ENCODE measurements at places on chromosomes 2 and 18.

DNA sequence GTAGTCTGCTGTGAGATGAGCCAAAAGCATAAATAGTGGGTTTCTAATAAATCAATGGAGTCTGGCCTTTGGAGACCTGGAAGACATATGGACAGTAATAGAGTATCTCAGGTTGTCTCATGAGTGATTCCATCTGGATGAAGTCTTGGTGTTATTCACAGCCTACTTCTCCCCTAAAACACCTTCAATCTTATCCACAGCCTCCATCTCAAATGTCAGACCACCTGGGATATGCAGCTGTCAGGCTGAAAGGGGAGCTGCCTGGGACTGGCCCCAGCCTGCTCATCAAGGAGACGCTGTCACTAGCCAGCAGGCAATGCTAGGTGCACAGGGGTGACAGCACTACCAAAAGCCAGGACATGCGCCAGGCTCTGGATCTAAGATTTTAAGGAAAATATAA lies 684.0 kb upstream of the ZEB2 start:
- no peak for DNase-seq

GRCh38 chr2:24231461-24231881 lies 56.6 kb downstream of the FAM228A start:
- DNase-seq, result no peak

- DNase-seq, result no peak
Observed at GRCh38 chr2:217793566-217794132, 209.1 kb downstream of the TNS1 start.

GRCh38 chr2:197871780-197872456 lies 67.5 kb downstream of the PLCL1 start:
- DNase-seq, result peak; percentile 49

DNA sequence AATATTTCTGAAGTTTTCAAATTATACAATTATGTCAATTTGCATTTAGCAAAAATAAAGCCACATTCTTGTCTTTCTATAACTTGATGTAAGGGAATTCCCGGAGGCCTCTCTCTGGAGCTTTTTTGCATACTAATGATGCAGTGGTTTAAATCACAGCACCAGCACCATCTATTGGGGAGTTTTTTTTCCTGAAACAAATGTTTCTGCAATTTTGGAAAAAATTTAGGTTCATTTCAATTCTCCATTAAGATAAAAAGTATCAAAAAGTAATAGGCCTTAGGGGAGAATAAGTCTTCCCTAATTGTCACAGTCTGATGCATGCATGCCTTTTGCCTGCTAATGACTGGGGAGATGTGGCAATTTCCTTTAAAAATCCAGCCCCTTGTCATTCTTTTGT lies 13.5 kb downstream of the CBLN2 start:
- no peak for DNase-seq

- DNase-seq, result no peak
Observed at GRCh38 chr2:168194784-168195522, 52.4 kb downstream of the STK39 start.

- no peak for DNase-seq
Observed at GRCh38 chr2:180823546-180824141, 156.8 kb upstream of the UBE2E3 start.

- no peak for DNase-seq
Observed at GRCh38 chr18:57941841-57942489, 102.1 kb upstream of the NEDD4L start.

DNA sequence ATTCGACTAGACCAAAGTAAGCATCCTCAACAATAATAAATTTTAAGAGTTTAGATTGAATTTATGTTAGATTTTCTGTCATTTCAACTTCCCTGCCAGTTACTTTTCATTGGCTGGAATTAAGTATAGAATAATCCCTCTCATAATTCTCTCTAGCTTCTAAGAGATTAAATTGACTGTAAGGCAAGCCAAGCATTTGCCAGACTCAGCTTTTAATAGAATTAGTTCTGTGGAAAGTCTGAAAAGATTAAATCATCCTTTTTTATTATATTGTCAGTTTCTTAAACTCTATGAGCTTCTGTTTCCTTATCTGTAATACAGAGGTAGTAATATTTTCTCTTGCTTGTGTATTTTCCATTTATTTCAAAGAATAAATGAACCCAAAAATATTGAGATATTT lies 77.9 kb upstream of the ZNF804A start:
- no peak for DNase-seq

DNA sequence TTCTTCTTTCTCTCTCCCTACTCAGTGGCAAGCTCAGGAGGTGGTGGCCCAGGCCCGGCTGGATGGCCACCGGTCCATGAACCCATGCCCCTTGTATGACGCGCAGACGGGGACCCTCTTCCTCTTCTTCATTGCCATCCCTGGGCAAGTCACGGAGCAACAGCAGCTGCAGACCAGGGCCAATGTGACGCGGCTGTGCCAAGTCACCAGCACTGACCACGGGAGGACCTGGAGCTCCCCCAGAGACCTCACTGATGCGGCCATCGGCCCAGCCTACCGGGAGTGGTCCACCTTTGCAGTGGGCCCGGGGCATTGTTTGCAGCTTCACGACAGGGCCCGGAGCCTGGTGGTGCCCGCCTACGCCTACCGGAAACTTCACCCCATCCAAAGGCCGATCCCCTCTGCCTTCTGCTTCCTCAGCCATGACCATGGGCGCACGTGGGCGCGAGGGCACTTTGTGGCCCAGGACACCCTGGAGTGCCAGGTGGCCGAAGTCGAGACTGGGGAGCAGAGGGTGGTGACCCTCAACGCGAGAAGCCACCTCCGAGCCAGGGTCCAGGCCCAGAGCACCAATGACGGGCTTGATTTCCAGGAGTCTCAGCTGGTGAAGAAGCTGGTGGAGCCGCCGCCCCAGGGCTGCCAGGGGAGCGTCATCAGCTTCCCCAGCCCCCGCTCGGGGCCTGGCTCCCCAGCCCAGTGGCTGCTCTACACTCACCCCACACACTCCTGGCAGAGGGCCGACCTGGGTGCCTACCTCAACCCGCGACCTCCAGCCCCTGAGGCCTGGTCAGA lies 1.8 kb downstream of the NEU2 start:
- DNase-seq, result no peak

GRCh38 chr18:69444221-69444620 lies 43.5 kb downstream of the DOK6 start:
- no peak for DNase-seq

GRCh38 chr18:58218117-58218516 lies 174.1 kb downstream of the NEDD4L start:
- no peak for DNase-seq

DNA sequence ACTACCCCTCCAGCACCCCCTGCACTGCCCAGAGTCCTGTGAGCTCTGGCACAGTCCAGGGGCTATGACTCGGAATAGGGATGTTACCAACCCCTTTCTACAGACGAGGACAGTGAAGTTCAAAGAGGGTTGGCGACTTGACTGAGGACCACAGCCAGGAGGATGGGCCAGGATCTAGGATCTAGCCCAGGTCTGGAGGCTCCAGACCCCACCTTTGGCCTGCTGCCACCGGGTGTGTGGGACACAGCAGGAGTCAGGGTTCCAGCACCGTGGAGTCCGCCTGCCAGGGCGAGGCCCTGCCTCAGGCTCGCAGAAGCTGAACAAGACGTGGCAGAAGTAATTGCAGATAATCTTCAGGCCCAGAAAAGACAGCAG lies 37.9 kb upstream of the GPC1 start:
- DNase-seq, result no peak

DNA sequence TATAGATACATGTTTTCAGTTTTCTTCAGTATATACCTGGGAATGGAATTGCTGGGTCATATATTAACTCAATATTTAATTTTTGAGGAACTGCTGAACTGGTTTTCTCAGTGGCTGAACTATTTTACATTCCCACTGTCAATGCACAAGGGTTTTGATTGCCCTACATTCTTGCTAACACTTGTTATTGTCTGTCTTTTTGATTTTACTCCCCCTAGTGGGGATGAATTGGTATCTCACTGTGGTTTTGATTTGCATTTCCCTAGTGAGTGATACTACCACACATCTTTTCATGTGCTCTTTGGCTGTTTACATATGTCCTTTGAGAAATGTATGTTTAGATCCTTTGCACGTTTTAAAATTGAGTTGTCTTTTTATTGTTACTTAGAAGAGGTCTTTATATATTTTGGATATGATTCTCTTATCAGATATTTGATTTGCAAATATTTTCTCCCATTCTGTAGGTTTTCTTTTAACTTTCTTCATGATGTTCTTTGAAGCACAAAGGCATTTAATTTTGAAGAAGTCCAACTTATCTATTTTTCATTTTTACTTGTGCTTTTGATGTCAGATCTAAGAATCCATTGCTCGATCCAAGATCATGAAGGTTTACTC lies 36.2 kb downstream of the ASB1 start:
- DNase-seq, result no peak

GRCh38 chr2:40448476-40449079 lies 3.3 kb downstream of the SLC8A1 start:
- DNase-seq, result no peak

DNA sequence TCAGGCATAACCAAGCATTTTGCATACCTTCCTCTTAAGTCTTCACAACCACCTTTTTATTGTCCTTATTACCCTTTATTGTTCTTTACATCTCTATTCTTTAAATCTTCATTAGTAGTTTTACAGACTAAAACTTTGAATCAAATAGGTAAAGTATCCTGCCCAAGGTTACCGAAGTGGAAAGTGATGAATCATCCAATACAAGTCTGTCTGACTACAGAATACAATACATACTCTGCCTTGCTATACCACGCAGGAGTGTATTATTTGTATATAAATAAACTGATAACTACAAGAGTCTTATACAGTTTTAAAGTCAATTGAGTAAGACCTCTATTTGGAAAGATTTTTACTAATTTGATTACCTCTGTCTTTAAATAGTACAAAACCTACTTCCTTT lies 196.0 kb downstream of the ZEB2 start:
- DNase-seq, result no peak

DNA sequence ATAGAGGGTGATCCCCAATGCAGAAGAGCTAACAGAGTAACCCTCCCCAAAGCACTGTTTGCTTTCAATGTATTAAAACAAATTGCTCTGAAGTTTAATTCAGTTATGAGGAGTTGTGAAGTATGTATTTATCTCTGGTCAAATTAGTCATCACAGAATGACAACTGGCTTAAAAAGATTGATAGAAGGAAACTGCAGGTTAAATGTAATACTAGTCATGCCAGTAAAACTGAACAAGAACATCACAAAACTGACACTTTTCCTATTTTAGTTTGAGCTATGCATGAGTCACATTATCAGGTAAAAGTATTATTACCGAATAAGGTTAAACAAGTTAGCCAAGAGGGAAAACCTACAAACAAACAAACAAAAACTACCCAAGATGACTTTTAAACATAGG lies 99.0 kb upstream of the ACVR1C start:
- DNase-seq, result no peak

DNA sequence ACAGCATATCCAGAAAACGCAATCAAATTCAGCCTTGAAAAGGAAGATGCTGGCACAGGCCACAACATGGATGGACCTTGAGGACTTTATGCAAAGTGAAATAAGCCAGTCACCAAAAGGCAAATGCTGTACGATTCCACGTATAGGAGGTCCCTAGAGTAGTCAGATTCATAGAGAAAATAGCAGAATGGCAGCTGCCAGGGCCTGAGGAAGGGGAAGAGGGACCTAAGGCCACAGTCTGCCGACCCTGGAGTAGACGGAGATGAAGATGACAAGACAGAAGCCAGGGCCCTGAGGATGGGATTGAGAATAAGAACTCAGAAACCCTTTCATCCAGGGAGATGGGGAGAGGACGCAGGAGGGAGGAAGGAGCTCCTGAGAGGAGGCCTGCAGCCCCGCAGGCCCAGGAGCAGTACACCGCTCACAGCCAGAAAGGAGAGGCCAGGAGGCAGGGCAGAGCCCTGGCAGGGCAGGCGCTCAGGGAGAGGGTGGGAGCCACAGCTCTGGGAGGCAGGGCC lies 8.1 kb upstream of the MTERF4 start:
- DNase-seq, result no peak

- DNase-seq, result no peak
Observed at GRCh38 chr18:35470435-35470834, 27.3 kb downstream of the INO80C start.

DNA sequence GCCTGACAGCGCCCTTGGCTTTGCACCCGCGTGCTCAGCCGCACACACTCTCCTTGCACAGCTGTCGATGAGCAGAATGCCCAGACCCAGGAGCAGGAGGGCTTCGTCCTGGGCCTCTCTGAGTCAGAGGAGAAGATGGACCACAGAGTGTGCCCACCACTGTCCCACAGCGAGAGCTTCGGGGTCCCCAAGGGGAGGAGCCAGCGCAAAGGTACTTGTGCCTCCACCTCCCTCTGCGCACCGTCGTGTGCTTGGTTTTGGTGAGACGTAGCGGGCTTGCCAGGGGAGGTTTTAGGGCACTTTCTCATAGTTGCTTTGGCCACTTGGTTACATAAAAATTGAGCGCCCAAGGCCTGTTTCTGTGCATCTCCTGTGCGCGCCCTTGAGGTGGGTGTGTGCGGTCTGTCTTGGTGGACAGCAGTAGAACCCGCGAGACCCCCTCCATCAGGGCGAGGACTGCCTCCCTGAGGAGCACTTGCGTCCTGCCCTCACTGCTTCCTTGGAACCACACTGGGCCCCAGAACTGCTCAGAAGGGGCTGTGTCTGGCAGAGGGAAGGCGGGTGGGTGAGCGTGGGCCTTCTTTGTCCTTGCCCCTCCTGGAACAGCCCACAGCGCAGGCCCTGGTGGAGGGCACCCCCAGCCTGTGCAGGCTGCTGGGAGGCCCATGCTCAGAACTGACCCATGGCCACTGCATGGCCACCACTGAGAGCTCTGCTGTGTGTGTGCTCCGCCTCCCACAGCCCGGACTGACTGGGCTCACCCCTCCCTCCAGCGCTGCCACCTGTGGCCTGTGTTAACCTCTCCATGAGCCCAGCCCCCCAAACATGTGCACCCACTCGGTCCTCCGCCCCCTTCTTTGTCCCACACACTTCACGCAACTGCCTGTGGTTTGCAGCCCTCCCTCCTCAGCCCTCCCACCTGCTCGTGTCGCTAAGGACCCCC lies 95.9 kb downstream of the DGKD start:
- no peak for DNase-seq

GRCh38 chr2:150676747-150677383 lies 189.4 kb upstream of the RND3 start:
- no peak for DNase-seq

GRCh38 chr2:127853671-127854070 lies 4.3 kb downstream of the POLR2D start:
- DNase-seq, result no peak

- DNase-seq, result no peak
Observed at GRCh38 chr18:55354795-55355194, 233.2 kb downstream of the TCF4 start.

DNA sequence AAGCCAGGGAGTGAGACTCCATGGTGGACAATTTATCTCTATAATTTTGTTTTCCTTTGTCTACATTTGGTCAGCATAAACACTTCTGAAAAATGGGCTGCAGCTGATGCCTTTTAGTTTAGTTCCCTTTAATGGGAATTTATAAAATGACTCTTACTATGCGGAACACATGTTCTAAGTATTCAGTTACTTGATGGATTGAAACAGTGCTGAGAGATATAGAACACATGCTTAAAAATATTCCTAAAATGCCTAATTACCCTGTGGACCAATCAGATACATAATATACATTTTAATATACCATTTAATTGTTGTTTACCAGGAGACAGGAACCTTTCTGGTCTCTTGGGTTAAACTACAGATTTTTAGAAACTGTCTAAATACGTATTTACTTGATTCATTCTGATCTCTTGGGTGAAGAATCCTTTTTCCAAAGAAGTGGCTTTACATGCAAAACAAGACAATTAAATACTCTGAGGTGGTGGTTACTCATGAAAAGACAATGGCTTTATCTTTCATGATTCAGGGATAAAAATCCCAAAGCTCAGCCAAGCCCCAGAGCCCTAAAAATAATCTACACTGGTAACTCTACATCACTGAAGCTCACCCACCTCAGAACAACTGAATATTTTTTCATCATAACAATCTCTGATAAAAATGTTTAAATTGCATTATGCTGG lies 128.1 kb upstream of the SERTAD2 start:
- no peak for DNase-seq

- DNase-seq, result no peak
Observed at GRCh38 chr18:2905854-2906703, 59.3 kb downstream of the EMILIN2 start.

Measured in NCI-H1930 (cell line).